ENCODE measurements at places on chromosomes 11 and 22. TPM values are rescaled to one million over a fixed set of nuclear protein-coding genes. Genes with fewer than 3 reads are reported as not detected.
A peak's percentile ranks its signal among the peaks of the same experiment; 100 is the strongest.

DNA sequence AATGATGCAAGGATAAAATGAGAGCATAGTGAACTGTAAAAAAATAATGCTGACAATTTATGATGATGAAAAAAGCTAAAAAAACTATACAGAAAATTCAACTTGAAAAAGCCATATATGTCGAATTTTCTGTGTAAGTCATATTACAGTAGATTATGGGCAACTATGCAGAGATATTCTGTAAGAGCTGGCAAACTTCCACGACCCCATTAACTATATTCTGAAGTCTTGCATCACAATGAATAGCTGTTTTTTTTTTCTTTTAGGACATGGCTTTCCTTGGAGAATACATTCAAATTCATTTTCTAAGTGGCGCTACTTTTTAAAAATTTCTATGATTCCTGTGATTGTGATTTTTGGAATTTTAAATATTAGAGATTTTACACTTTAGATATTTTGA lies 18.4 kb downstream of the PSMD13 start:
- no peaks in the 10 kb centered on the region for H3K27me3 ChIP-seq
- H3K4me3 ChIP-seq, result no peak overlapping the region
- no peaks in the 10 kb centered on the region for H3K4me1 ChIP-seq
- DNase-seq, result no peak
- H3K27ac ChIP-seq, result no peak overlapping the region

GRCh38 chr11:9015677-9016076 lies 11.9 kb upstream of the NRIP3 start:
- no peaks in the 10 kb centered on the region for H3K27me3 ChIP-seq
- no peak overlapping the region for H3K4me3 ChIP-seq
- no peak overlapping the region for H3K27ac ChIP-seq
- peak; percentile 61 for DNase-seq
- no peaks in the 10 kb centered on the region for H3K4me1 ChIP-seq
- H3K36me3 ChIP-seq, result no peaks in the 10 kb centered on the region

DNA sequence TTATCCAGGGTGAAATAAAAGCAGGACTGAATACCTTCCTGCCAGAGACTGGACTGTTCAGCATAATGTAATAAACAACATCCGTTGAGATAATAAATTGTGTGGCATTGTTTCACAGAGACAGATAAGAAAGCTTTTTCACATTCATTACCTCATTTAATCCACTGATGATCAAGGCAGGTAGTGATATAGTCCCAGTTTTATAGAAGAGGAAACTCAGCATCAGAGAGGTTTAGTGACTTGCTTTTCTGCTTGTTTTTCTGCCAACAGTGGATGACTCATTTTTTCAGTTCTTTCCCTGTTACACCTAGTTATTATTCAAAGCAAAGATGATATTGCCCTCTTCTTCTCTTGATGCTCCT lies 4.0 kb downstream of the MYO18B start:
- no peak overlapping the region for H3K4me3 ChIP-seq
- no peak overlapping the region for H3K27ac ChIP-seq
- no peaks in the 10 kb centered on the region for H3K36me3 ChIP-seq
- H3K4me1 ChIP-seq, result no peaks in the 10 kb centered on the region
- DNase-seq, result no peak

DNA sequence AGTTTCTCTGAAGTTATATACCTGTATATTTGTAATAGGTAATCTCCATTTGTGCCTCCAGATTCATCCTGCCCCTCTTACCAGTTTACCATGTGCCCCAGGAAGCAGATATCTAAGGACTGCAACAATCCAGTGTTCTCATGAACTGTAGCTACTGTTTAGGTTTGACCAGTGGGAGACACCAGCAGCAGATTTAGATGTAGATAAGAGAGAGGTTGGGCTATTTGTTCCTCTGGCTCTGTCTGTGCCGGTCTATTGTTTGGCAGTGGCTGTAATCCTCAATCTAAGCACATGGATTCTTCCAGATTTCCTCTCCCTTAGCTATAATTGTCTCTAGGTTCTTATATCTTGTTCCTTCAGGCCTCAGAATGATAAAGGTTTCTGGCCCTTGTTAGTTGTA lies 88.4 kb downstream of the ANO3 start:
- no peak overlapping the region for H3K4me3 ChIP-seq
- H3K27me3 ChIP-seq, result no peaks in the 10 kb centered on the region
- no peak overlapping the region for H3K27ac ChIP-seq
- H3K36me3 ChIP-seq, result no peaks in the 10 kb centered on the region
- no peaks in the 10 kb centered on the region for H3K4me1 ChIP-seq

DNA sequence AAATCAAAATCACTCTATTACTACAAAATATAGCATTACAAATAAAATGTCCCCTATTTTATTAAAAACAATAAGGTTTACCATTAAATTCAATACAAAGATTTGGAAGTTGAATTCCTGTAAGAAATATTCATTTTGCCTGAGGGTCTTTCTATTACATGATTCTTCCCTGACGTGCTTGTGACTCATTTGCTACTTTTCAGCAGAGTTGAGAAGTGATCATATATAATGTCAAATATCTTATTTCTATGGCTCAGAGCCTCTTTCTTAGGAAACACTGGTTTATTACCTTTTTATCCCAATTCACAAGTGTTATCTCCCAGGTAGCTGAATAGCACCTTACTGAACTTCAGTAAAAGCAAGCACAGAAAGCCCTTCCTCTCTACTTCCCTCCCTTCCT lies 65.2 kb upstream of the CNTN5 start:
- no peaks in the 10 kb centered on the region for H3K36me3 ChIP-seq
- H3K27ac ChIP-seq, result no peak overlapping the region
- no peaks in the 10 kb centered on the region for H3K4me1 ChIP-seq
- DNase-seq, result no peak
- no peak overlapping the region for H3K4me3 ChIP-seq

DNA sequence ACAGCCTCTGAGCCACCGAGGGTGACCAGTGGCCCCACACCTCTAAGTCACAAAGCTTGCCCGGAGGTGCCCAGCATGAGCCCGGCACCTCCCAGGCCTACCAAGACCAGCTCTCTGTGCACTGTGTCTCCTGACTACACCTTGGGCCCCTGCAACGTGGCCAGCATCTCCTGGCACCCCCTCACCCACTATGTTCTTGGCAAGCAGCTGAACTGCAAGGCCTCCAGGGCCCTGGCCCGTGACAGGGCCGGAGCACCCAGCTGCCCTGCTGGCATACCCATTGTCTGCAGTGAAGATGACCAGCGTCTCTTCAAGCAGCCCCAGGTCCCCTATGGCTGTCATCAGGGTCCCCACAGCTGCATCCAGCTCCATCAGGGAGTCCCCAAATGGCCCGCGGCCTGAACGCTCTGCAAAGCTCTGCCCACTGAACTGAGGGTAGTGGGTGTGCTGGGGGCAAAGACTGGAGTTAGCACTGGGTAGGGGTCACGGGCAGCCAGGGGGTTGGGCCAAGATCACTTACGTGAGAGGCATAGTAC lies 1.6 kb downstream of the ARSA start:
- H3K27ac ChIP-seq, result no peak overlapping the region
- H3K4me1 ChIP-seq, result peaks cover 26% of the 10 kb centered on the region
- H3K4me3 ChIP-seq, result no peak overlapping the region

- peaks cover 35% of the 10 kb centered on the region for H3K27me3 ChIP-seq
- no peak overlapping the region for H3K4me3 ChIP-seq
- H3K27ac ChIP-seq, result peak overlapping the region; percentile 32
- no peak for DNase-seq
- H3K36me3 ChIP-seq, result no peaks in the 10 kb centered on the region
These were observed 104.5 kb upstream of the RCN1 start for GRCh38 chr11:31986201-31986889.

- no peaks in the 10 kb centered on the region for H3K27me3 ChIP-seq
- H3K4me1 ChIP-seq, result no peaks in the 10 kb centered on the region
- H3K27ac ChIP-seq, result no peak overlapping the region
- no peak overlapping the region for H3K4me3 ChIP-seq
- H3K36me3 ChIP-seq, result no peaks in the 10 kb centered on the region
- DNase-seq, result no peak
These were observed 49.3 kb upstream of the NFRKB start for GRCh38 chr11:129944696-129945095.

DNA sequence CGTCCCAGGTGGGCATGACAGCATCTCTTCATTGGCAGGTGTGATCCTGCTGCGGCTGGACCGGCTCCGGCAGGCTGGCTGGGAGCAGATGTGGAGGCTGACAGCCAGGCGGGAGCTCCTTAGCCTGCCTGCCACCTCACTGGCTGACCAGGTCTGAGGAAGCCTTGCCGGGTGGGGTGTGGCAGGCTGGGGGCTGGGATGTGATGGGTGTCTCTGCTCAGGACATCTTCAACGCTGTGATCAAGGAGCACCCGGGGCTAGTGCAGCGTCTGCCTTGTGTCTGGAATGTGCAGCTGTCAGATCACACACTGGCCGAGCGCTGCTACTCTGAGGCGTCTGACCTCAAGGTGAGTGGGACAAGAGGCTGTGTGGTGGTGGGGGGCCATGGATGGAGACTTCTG lies 3.5 kb downstream of the LARGE2 start:
- peaks cover 11% of the 10 kb centered on the region for H3K36me3 ChIP-seq
- H3K4me3 ChIP-seq, result no peak overlapping the region
- H3K27me3 ChIP-seq, result peaks cover 33% of the 10 kb centered on the region
- H3K4me1 ChIP-seq, result peaks cover 12% of the 10 kb centered on the region
- no peak for DNase-seq
- H3K27ac ChIP-seq, result no peak overlapping the region

DNA sequence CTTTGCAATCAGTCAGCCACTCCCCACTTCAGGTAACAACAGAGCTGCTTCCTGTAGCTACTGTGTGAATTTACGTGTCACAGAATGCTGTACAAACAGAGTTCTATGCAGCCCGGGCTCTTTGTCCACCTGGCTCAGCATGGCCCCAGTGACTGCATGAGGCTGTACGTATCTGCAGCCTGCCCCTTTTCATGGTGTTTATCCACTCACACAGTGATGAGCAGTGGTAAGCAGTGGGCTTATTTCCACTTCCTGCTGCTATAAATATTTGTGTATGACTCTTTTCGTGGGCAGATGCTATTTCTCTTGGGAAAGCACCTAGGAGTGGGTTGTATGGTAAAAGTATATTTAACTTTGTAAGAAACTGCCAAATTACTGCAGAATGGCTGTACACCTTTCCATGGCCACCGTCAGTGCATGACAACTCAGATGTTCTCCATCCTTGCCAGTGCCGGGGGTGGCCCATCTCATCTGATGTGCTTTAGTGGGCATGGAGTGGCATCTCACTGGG lies 43.3 kb downstream of the MYEOV start:
- H3K36me3 ChIP-seq, result no peaks in the 10 kb centered on the region
- no peak for DNase-seq
- no peaks in the 10 kb centered on the region for H3K27me3 ChIP-seq
- no peak overlapping the region for H3K4me3 ChIP-seq
- H3K27ac ChIP-seq, result no peak overlapping the region
- no peaks in the 10 kb centered on the region for H3K4me1 ChIP-seq

GRCh38 chr11:11155962-11156815 lies 196.9 kb downstream of the CSNK2A3 start:
- no peaks in the 10 kb centered on the region for H3K27me3 ChIP-seq
- H3K36me3 ChIP-seq, result no peaks in the 10 kb centered on the region
- H3K4me1 ChIP-seq, result no peaks in the 10 kb centered on the region
- DNase-seq, result no peak
- no peak overlapping the region for H3K27ac ChIP-seq

GRCh38 chr11:58564231-58564630 lies 11.4 kb downstream of the LPXN start:
- peaks cover 33% of the 10 kb centered on the region for H3K36me3 ChIP-seq
- H3K4me3 ChIP-seq, result no peak overlapping the region
- no peaks in the 10 kb centered on the region for H3K4me1 ChIP-seq
- no peak for DNase-seq

DNA sequence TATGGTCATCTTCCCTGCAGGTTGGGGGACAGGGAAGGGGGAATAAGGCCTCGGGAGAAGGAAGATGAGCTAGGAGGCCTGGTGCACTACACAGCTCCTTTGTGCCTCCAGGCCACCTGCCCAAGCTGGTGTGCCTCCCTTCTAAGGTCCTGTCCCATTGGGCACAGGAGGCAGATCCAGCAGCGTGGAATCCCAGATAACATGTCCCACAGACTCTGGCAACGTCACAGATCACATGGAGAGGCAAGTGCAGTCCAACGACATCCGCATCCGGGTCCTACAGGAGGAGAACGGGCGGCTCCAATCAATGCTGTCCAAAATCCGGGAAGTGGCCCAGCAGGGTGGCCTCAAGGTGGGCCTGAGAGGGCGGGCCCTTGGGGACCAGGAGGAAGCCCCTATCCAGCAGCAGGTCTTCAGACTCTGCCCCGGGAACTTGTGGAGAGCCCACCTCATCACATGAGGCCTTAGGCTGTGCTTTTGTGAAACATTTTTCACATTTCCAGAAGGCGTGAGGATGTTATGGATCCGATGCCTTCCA lies 11.8 kb downstream of the RNF215 start:
- H3K4me1 ChIP-seq, result no peaks in the 10 kb centered on the region
- no peak overlapping the region for H3K27ac ChIP-seq
- H3K36me3 ChIP-seq, result peaks cover 54% of the 10 kb centered on the region
- no peaks in the 10 kb centered on the region for H3K27me3 ChIP-seq

DNA sequence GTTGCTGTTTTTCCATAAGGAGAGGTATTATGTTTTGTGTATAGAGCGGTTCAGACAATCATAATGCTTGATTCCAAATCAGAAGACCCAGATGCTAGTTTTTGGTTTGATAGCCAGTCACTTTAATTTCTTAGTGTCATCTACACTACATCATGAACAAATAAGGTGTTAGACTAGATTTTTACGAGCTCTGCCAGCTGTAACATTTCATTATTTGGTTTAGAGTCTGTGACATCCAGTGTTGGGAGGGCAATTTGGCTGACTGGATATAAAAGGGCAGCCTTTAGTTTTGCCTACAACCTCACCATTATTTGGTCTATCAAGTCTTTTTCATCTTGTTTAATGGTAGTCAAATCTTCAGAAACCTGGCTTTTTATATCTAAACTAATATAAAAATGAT lies 30.2 kb upstream of the FBXO3 start:
- peaks cover 18% of the 10 kb centered on the region for H3K4me1 ChIP-seq
- H3K4me3 ChIP-seq, result no peak overlapping the region
- DNase-seq, result no peak
- H3K36me3 ChIP-seq, result no peaks in the 10 kb centered on the region
- H3K27ac ChIP-seq, result no peak overlapping the region

- no peaks in the 10 kb centered on the region for H3K27me3 ChIP-seq
- no peak overlapping the region for H3K4me3 ChIP-seq
- no peaks in the 10 kb centered on the region for H3K4me1 ChIP-seq
- DNase-seq, result no peak
These were observed 501.5 kb upstream of the ARHGAP42 start for GRCh38 chr11:100185588-100185987.

- no peaks in the 10 kb centered on the region for H3K4me1 ChIP-seq
- no peaks in the 10 kb centered on the region for H3K27me3 ChIP-seq
- H3K4me3 ChIP-seq, result no peak overlapping the region
- no peak overlapping the region for H3K27ac ChIP-seq
- no peak for DNase-seq
These were observed 9.0 kb upstream of the ZBTB44 start for GRCh38 chr11:130323452-130324450.

DNA sequence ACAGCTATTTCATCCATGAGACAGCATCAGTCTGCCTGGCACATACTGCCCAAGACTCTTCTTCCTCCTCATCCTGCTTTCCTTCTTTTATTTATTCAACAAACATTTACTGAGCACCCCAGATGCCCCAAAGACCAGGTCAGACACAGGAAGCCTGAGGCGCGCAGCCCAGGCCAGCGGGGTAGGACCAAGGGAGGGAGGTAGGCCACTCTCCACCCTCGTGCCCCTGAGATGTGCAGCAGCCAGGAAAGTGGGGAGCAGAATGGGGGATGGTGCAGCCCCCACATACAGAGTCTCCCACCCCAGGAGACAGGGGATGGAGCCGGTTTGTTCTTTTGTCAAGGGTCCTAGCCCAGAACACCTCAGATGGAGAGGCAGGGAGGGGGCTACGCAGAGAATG lies 4.2 kb upstream of the IL2RB start:
- no peak overlapping the region for H3K4me3 ChIP-seq
- H3K27me3 ChIP-seq, result no peaks in the 10 kb centered on the region

Gene DERL3
- 2.3 TPM for total RNA-seq

Gene NTM
- 10.8 TPM for total RNA-seq

Gene MSANTD4
- 28.0 TPM for total RNA-seq

Gene ANGPTL5
- total RNA-seq, result 0.63 TPM

Gene TBX10
- total RNA-seq, result not detected

Gene XRRA1
- 23.4 TPM for total RNA-seq

Gene TREH
- not detected for total RNA-seq

Data from tibial nerve (tissue), 4 donors.